RWPE2 (cell line): ENCODE measurements at places on chromosomes 13 and 19.

DNA sequence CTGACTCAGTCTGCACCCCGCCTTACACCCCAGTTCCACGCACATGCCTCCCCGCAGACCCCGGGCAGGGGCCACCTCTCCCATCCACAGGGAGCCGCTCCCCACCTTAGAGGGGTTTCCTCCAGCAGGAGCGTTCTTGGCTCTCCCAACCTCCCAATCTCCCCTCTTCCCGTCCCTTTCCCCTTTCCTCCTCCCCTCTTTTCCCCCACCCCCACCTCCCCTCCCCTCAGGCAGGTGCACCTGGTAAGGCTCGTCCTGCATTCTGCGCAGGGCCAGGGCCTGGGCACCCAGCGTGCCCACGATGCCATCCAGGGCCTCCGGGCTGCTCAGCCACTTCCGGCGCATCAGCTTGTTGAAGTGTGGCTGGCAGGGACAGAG lies 27.3 kb downstream of the EXOC3L2 start:
- no peak for DNase-seq

- DNase-seq: no peak
These were observed 30.7 kb downstream of the SLC7A1 start for GRCh38 chr13:29564818-29565217.

DNA sequence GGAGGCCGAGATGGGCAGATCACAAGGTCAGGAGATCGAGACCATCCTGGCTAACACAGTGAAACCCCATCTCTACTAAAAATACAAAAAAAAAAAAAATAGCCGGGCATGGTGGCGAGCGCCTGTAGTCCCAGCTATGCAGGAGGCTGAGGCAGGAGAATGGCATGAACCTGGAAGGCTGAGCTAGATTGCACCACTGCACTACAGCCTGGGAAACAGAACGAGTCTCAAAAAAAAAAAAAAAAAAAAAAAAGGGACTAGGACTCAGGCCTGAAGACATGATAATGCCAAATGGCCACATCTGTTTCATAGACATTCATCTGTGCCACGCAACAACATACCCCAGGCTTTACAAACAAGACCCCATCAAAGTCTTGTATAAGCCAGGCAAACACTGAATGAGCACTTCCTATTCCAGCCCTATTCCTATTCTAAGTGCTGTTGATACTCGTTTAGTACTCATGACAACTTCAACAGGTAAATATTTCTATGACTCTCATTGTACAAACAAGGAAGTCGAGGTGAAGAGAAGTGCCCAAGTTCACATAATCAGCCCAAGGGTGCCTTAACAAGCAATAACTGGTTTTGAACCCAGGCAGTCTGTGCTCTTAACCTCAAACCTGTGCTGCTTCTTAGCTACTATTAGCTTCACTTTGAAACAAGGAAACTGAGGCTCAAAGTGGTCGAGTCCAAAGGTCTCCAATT lies 1.7 kb downstream of the B9D2 start:
- no peak for DNase-seq

DNA sequence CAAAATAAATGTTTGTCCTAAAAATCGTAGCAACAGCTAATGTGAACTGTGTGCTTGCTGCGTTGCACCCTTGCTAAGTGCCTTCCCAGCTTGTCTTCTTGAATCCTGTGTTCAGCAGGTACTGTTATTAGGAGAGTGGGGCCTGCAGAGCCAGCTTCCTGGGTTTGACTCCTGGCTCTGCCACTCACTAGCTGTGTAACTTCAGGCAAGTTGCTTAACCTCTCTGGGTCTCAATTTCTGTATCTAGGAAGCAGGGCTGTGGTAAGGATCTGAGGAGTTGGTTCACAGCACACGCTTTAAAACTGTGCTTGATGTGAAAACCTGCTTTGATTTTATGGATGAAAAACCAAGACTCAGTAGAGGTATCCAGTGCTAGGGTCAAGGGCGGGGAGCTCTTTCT lies 10.0 kb downstream of the NFIX start:
- DNase-seq: no peak

- peak; percentile 70 for DNase-seq
These were observed 460.0 kb downstream of the FOXO1 start for GRCh38 chr13:40206241-40207000.

GRCh38 chr13:49443357-49443703 lies 534 bp downstream of the CAB39L start:
- DNase-seq: no peak

GRCh38 chr13:32976912-32977311 lies 39.3 kb upstream of the KL start:
- no peak for DNase-seq

DNA sequence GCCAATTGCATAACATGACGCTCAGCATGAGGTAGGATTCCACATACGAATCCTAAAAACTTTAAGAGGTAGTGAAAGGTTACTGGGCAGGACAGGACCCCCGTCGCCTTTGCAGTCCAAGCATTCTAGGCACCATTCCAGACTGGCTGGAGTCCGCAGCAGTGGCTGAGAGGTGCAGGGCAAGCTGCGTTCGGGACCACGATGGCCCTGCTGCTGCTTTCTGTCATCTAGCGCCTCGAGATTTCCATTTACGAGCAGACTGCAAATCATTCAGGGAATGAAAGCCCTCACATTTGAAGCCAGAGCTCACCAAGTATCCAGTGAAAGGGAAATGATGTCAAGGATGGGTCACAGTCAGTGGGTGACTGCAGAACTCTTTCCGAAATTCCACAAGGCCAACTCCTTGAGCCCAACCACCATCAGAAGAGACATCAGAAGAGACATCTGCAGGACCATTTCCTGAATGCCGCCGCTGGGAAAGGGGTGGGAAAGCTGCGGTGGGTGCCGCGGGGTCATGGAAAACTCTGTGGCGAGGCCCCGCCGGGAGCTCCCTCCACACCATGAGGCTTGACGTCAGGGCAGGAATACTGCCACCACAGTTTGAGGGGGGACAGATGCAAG lies 88.3 kb downstream of the COL4A1 start:
- DNase-seq: no peak

GRCh38 chr19:32358321-32358720 lies 12.9 kb downstream of the ZNF507 start:
- DNase-seq: no peak

DNA sequence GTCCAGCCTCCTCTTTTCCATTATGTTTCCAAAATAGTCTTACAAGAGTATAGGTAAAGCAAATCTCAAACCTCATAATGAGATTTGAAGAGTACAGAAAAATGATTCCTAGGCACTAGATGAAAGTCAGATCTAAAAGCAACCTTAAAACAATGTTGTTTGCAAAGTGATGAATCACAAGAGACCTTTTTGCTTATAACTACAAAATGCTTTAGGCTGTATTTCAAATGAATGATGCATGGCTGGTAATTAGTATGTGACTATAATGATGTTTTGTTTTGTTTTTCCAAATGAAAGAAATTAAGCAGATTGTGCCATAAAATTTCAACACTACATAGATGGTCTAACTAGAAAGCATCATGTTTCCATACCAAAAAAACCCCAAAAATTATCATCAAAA lies 272.7 kb downstream of the DIAPH3 start:
- no peak for DNase-seq

- peak; percentile 49 for DNase-seq
These were observed 19.9 kb downstream of the GAS6 start for GRCh38 chr13:113843864-113844556.

GRCh38 chr13:48615049-48615448 lies 38.7 kb upstream of the CYSLTR2 start:
- no peak for DNase-seq

- DNase-seq: no peak
These were observed 15.2 kb downstream of the TPT1 start for GRCh38 chr13:45325806-45326205.

- no peak for DNase-seq
These were observed 1422.2 kb upstream of the PCDH20 start for GRCh38 chr13:62837895-62838294.

DNA sequence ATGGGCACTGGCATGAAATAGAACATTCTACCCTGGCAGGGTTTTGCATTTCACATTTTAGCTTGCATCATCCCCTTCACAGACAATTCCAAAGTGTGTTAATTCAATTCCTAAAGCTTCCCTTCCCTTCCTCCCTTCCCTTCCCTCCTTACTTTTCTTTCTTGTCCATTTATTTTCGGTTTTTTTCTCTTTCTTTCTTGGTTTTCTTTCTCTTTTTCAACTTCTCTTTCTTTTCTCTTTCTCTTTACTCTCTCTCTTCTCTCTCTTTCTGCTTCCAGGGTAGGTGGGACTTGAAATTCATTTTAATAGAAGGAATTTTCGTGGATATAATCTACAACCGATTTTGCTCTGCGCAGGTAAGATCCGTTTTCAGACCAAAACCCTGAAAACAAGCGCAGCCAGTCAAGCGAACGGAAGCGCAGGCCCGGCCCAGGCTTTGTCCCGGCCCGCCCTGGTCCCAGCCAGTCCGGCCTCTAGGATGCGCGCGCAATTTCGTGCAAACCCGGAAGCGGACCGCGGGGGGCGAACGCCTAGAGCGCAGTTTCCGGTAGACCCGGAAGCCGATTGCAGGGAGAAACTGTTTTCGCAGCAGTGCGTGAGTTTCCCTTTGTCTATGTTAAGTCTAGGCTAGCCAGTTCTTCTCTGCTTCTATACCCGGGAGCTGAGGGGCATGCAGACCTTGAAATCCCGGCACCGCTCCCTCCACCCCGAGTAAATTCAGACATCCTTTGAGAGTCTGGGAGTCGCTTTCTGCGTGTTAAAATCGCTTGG lies at the start of gene ZNF528:
ZNF528 (plus strand) TSS at position 540 of the 771 bp plus-strand sequence. CDS start 4,165 bp downstream, outside the sequence.
- DNase-seq: peak; percentile 93

GRCh38 chr13:113082198-113083021 lies 23.2 kb upstream of the F7 start:
- DNase-seq: no peak

- DNase-seq: no peak
These were observed 83.1 kb upstream of the OXGR1 start for GRCh38 chr13:97077341-97077740.

GRCh38 chr19:27740396-27740795 lies 1472.6 kb downstream of the UQCRFS1 start:
- no peak for DNase-seq

DNA sequence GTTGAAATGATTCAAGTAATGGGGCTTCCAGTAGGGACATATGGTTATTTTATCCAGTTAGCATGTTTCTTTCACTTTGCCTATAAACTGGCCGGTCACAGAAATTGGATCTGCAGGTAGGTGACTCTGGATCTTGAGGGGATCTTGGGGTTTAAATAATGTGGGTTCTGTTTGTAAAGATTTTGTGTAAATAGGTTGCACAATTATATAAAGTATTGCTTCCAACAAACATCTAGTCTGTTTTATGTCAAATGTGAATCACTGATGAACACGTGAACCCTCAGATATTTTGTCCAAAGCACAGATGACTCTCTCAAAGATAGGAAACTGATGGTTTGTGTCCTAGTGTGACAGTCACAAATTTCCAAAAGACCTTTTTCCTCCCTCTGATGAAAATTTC lies 98.4 kb downstream of the ZIC5 start:
- DNase-seq: no peak

GRCh38 chr19:7211191-7211951 lies 82.8 kb downstream of the INSR start:
- no peak for DNase-seq

GRCh38 chr13:99051768-99052455 lies 74.0 kb upstream of the DOCK9 start:
- DNase-seq: no peak

DNA sequence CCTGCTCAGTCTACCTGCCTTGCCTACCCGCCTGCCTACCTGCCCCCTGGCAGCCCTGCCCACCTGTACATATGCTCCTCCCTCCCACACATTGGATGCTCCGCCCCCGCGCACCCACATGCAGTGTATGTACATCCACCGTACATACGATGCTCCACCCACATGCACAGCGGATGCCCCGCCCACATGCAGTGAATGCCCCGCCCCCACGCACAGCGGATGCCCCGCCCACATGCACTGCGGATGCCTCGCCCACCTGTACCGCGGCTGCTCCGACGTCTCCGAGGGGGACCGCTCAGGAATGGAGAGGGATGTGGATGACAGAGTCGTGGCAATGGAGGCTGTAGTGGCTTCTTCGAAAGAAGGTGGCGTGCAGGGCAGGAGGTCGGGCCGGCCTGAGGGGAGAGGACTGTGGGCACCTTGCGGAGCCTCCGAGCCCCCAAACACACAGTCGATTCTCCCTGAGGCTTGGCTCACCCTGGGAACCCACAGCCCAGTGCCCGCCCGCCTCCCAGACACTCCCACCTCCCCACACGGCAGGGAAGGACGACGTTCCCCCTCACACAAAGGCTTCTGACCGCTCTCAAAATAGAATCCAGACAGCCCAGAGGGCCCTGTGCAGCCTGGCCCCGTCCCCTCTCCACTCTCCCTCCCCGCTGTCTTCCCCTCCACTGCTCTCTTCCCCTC lies 16.5 kb upstream of the CACTIN start:
- no peak for DNase-seq

DNA sequence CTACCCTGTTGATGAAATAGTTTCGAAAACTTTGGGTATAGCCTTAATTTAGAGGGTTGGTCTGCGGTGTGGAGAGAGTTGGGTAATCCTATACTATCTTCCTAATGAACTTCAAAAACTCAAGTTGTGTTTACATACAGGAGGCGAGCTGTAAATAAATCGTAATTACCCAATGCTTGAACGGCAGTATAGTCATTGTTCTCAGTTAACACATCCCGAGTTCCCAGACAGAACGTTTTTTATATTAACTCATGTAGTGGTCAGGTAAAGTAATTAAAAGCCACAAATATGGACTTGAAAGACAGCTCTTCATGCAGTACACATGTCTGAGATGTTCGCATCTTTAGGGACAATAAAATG lies 1.5 kb downstream of the PDS5B start:
- DNase-seq: no peak

DNA sequence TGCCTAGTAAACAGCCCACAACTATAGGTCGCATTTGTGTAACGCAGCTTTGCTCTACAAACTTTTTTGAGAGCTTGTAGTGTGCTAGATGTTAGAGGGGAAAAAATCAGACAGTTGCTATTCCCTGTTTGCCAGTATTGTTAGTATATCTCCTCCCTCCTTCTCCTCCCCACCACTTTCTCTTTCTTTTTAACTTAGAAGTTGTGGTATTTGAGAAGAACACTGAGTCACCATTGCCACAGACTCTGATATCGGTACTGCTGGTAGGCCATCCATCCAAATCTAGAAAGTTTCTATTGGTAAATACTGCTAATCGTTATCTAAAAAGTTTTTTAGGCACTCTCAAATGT lies 666 bp downstream of the POMP start:
- no peak for DNase-seq

- DNase-seq: no peak
These were observed 1610.1 kb upstream of the PCDH20 start for GRCh38 chr13:63025741-63026140.

- DNase-seq: no peak
These were observed 7.3 kb upstream of the RASAL3 start for GRCh38 chr19:15471639-15472101.

GRCh38 chr13:38202740-38203139 lies 146.9 kb upstream of the UFM1 start:
- DNase-seq: no peak

DNA sequence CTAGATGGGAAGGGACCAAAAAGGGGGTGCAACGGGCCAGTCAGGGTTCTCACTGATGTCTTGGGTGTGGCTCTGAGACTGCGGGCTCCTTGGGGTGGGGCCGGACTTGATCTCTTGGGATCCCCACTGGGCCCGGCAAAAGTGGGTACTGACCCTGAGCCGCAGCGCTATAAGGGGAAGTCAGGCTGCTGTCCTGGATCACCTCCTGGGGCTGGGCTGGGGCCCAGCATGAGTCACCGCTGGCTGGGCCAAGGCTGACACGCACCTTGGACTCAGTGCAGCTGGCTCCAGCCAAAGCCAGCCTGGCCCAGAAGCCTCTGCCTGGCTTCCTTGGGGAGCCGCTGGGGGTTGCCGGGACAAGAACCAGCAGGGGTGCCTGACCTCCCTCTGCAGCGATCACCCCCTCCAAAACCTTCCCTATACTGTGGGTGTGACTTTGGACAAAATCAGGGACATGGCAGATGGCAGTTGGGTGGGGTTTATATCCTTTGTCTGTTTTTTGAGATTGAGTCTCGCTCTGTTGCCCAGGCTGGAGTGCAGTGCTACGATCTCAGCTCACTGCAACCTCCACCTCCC lies 617 bp upstream of the IQCN start:
- DNase-seq: no peak
